Stimulated activated CD4-positive, alpha-beta T cell treated with anti-CD3 and anti-CD28 coated beads, Interleukin-1b, Interleukin-23, amount 100 ng/mL, for 4 hours (primary cell): ENCODE measurements at places on chromosomes 7 and 10.

GRCh38 chr7:138091032-138091431, 14.8 kb downstream of the AKR1D1 start:
- no peak for DNase-seq

DNA sequence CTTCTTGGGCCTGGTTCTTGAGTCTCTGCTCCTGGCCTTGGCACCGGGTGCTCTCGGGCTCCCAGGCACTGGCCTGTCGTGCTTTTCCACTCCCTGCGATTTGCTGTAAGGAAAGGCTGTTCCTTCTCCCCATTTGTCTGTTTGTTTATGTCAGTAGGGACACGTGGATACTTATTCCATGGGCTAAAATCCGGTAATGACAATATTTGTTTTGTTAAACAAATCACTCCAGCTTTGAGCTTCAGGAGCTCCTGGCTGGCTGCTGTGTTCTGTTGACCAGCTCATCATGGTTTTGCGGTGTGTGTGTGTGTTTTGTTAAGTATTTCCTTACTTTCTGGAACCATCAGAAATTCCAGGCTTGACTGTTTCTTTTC, 17.5 kb upstream of the JAKMIP3 start:
- DNase-seq = no peak

- no peak for DNase-seq
Observed at GRCh38 chr10:58385784-58386112, 538 bp downstream of the TFAM start.

GRCh38 chr7:141663081-141663849, 38.7 kb downstream of the DENND11 start:
- no peak for DNase-seq

DNA sequence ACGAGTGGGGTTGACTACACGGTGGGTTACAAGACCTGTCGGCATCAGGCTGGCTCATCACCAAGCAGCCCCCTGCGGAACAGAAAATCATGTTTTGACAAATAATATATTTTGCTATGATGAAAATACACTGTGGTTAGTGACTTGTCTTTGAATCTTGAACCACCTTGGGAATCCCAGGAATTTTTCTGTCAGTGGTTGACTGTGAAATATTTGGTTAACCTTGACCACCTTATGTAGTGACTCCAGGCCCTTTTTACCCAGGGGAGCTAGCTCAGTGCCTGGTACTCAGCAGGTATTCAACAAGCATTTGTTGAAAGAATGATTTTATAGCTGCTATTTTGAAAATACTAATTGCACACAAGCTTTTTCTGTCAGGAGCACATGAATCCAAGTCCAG, 406.0 kb downstream of the PHF14 start:
- no peak for DNase-seq

DNA sequence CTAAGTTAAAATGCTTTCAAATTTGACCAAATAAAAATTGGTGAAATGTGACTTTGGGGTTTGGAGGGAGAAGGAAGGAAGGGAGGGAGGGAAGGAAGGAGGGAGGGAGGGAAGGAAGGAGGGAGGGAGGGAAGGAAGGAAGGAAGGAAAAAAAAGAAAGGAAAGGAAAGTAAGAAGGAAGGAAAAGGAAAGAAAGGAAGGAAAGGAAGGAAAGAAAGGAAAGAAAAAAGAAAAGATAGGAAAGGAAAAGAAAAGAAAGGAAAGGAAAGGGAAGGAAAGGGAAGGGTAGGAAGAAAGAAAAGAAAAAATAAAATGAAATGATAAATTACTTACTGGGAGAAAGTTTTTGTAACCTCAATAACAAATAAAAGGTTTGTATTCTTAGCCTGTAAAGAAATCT, 24.1 kb upstream of the GGCT start:
- DNase-seq = no peak

DNA sequence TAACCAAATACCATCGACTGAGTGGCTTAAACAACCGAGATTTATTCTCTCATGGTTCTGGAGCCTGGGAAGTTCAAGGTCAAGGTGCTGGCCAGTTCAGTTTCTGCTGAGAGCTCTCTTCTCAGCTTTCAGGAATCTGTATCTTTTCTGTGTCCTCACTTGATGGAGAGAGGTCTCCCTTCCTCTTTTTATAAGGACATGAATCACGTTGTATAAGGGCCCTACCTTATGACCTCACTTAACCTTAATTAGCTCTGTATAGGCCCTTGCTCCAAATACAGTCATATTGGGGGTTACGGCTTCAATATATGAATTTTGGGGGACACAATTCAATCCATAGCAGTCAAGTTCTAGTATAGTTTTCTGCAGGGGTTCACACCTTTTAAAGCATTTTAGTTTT, 135.2 kb upstream of the ADO start:
- DNase-seq = no peak

DNA sequence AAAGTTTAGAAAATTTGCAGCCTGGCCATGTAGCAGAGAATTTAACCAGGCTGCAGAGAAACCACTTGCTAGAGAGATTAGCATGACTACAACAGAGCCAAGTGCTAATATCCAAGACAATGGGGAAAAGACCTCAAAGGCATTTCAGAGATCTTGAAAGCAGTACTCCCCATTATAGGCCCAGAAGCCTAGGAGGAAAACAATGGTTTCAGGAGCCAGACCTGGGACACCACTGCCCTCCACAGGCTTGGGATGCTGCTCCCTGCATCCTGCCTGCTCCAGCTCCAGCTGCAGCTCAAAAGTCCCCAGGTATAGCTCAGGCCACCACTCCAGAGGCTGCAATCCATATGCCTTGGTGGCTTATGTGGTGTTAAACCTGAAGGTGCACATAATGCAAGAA, 101.5 kb upstream of the TMEM72 start:
- DNase-seq = no peak

DNA sequence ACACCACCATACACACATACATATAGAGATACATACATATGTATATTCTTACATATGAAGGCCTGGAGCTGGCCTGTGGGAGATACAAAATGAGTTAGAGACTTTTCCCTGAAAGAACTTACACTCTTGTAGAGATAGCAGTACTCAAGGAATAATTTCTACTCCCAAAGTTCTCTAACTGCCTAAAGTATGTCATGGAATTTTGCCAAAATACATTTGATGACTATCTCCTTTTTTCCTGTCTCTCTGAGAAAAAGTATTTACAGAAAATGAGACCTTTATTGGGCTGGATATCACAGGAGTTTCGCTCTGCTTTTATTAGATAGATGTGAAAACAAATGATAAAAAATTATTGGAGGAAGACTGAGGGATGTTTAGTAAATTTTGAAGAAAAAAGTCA, 220.1 kb downstream of the POU6F2 start:
- DNase-seq = no peak

DNA sequence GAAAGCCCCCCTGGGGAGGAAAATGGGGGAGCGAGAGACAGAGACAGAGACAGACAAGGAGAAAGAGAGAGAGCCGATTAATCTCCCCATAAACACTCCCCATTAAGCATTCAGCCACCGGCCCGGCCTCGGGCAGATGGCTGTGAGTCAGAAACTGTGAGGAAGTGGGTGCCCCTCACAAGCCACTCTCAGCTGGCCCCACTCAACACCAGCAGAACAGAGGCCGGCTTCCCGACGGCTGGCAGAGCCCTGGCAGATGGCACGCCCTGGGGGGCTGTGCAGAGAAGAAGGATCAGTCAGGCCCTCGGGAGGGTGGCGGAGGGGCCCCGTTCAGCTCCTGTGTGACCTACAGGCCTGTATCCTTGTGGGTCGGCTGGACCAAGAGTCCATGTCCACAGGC, 41.2 kb downstream of the CAMK2B start:
- no peak for DNase-seq

DNA sequence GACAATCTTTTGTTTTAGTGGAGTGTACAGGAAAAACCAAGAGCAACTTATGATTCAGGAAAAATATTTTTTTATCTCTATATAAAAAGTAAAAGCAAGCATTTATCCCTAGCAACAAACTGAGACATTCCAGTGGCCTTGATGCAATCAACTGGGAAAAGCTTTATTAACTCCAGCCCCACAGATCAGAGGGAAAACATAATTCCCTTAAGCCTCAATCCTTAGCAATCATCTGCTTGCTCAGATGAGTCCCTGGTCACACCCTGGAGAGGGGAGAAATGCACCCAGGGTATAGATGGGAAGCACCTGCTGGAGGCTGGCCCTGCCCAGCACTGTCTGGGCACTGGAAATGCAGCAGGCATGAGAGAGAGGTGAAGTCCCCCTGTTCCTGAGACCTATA, 636.6 kb downstream of the TNS3 start:
- DNase-seq = no peak

GRCh38 chr7:139455789-139456188, 27.7 kb downstream of the KLRG2 start:
- no peak for DNase-seq

GRCh38 chr7:84412161-84412969, 217.8 kb upstream of the SEMA3A start:
- no peak for DNase-seq

- no peak for DNase-seq
Observed at GRCh38 chr7:128299109-128299607, 44.5 kb downstream of the RBM28 start.

GRCh38 chr10:18195060-18195799, 55.0 kb downstream of the CACNB2 start:
- no peak for DNase-seq

GRCh38 chr10:44306762-44307161, 78.1 kb downstream of the CXCL12 start:
- no peak for DNase-seq

- no peak for DNase-seq
Observed at GRCh38 chr10:2895594-2896196, 171.7 kb upstream of the PFKP start.

GRCh38 chr10:3468919-3469638, 296.5 kb upstream of the PITRM1 start:
- no peak for DNase-seq

DNA sequence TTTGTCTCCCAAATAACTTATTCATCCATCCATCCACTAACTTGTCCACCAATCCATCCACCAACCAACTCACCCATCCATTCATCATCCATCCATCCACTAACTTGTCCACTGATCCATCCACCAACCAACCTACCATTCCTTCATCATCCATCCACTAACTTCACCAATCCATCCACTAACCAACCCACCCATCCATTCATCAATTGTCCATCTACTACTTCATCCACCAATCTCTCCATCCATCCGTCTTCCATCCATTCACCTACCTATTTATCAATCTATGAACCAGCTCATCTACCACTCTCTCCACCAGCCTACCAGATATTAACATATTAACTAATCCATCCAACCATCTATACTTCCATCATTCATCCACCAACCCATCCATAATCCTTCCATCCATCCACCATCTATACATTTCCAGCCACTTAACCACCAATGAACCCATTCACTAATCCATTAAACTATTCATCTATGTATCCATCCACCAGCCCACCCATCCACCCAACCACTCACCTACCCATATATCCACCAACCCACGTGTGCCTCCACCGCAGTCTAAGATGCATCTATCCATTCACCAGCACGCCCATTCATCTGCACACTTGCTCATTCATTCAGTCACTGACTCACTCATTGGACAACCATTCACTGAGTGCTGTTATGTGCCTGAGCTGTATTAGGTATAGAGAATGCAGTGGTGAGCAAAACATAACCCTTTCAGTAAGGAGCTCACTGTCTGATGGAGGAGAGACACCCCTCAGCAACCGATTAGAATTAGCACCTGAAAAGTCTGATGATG, 19.8 kb upstream of the TBL2 start:
- DNase-seq = no peak

DNA sequence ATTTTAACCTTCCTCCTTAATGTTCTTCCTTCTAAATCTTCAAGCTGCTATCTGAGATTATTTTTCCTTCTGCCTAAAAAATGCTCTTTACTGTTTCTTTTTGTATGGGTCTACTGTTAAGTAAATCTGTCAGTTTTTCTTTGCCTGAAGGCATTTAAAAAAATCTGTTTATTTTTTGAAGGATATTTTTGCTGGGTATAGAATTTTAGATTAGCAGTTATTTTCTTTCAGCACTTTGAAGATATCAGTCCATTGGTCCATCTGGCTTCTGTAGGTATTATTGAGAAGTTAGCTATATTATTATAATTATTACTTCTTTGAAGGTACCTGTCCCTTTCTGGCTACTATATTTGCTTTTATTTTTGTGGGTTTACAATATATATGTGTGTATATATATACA, 171.4 kb downstream of the BBS9 start:
- no peak for DNase-seq

- no peak for DNase-seq
Observed at GRCh38 chr7:155667241-155667829, 22.9 kb downstream of the RBM33 start.

DNA sequence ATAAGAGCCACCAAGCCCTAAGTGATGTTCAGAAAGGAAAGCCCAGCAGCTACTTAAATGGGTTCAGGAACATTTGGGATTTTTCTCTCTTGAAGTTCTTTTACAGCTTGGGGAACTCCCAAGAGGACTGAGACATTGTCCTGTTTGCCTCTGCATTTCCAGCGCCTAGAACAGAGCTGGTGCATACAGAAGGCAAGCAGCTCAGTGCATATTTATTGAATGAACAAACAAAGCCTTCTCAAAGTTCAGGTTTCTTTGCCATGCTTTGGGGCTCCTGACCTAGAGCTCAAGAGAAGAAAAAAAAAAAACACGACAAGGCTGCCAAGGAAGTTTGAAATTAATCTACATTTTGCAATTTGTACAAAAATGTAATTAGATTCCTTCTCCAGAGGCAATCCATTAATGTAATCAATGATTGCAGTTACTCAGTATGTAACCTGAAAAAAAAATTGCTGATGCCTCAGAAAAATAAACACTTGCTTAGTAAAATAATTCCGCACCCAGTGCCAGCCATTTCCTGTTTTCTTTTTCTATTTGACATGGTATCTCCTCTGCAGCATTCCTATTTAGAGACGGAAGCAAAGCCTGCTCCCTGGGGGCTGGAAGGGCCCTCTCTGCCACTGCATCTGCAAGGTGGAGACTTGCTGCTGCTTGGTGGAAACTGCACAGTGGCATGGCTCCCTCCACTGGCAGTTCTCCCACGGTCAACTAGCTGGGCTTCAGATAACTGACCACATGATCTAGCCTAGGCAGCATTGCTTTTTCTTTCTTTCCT, 157.3 kb downstream of the TMEM178B start:
- no peak for DNase-seq

DNA sequence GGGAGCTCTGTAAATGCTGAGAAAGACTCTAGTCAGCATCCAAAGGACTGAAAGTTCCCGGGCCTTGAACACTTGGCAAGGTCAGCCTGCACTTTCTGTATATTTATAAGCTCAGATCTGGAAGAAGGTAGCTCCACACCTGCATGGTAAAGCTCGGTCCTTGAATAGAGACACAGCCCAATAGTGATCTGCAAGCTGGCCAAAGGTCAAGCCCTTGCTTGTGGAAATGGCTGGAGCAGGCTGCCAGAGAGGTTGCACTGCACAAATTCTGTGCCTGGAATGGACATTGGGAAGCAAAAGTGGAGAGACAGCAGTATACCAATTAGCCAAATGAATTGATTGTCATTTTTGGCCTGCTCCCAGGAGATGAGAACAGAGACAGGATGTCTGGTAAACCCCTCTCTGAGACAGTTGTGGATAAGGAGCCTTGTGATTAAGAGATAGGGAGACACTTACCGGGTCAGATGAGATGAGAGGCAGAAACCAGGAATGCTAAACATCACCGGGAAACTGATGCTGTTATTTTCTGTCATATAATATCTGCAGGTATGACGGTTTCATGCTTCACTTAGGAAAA, 8.0 kb upstream of the FRA10AC1 start:
- DNase-seq = no peak

- DNase-seq = no peak
Observed at GRCh38 chr10:82089327-82089726, 214.3 kb downstream of the NRG3 start.
